ENCODE measurements at places on chromosomes 12 and 14.

GRCh38 chr12:130322263-130322662 is 15.4 kb upstream of the PIWIL1 start:
- DNase-seq, result no peak

GRCh38 chr14:31950764-31951637 is 126.1 kb upstream of the ARHGAP5 start:
- no peak for DNase-seq

GRCh38 chr12:106251631-106252455 is 4.0 kb upstream of the CKAP4 start:
- no peak for DNase-seq

DNA sequence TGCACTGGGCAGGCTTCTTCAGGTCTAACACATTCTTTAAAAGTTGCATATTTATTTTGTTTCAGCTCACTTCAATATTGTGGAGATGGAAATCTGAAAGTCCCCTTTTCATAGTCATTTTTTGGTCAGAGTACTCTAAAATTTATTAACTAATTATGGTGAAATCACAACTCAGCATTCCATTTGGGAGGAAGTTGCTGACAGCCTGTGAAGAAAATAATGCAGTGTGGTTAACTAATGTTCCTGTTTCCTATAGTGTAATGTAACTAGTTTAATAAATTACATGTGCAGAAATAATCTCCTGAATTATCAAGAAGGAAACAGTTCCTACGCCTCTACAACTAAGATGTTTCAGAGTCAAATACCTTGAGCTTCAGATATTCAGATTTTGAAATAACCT is 17.1 kb downstream of the LRFN5 start:
- no peak for DNase-seq

- no peak for DNase-seq
Observed at GRCh38 chr14:102630405-102630804, 38.0 kb downstream of the RCOR1 start.

DNA sequence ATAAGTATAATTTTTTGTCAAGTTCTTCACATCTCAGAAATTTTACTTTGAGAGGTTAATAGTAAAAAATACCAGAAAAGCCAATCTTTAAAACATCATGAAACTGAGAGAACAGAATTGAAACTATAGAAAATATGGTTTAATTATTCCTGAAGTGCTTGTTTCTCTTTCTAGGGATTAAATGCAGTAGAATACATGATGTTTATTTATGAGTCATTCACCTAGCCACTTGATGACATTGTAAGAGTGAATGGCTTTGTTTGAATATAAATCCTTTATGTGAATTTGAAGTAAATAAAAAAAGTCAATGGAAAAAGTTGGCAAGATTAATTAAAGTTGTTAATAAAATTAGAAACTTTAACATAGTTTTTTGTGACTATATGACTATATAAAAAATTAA is 48.4 kb downstream of the KTN1 start:
- DNase-seq, result no peak

GRCh38 chr12:128570191-128571065 is 253.3 kb downstream of the SLC15A4 start:
- DNase-seq, result peak; percentile 29

DNA sequence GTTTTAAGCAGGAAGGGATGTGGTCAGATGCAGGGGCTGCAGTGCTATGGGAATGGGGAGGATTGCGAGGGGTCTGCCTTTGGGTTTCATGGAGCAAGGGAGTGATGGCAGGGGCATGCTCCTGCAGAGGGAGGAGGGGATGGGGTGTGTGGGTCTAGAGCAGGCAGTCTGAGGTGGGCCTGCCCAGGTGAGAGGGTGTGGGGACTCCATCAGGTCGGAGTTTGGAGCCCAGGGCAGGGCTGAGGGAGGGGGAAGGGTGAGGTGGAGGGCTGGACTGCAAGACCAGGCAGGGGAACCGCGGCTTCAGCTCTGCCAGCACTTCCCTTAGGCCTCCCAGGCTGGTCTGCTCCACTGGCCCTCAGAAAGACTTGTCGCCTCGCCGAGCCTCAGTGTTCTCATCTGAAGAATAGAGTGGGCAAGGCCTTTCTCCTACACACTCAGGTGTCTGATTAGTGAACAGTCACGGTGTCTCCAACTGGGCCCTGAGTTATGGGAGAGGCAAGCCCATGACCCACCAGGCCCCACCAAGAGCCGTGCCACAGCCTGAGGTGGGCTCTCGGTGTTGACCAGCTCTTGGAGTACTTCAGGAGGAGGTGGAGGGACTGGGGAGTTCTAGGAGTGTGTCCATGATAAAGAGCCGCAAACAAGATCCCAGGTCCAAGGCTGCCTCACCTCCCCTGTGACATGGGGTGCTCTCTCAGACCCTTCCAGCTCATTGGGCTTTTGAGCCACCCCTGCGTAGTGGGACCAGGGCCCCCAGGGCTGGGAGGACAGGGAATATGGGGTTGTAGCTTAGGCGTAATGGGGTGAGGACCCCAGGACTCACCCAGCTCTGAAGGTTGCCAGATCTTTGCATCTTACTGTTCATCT is 20.1 kb upstream of the KRT80 start:
- no peak for DNase-seq

- no peak for DNase-seq
Observed at GRCh38 chr12:23729359-23729758, 220.1 kb downstream of the SOX5 start.

DNA sequence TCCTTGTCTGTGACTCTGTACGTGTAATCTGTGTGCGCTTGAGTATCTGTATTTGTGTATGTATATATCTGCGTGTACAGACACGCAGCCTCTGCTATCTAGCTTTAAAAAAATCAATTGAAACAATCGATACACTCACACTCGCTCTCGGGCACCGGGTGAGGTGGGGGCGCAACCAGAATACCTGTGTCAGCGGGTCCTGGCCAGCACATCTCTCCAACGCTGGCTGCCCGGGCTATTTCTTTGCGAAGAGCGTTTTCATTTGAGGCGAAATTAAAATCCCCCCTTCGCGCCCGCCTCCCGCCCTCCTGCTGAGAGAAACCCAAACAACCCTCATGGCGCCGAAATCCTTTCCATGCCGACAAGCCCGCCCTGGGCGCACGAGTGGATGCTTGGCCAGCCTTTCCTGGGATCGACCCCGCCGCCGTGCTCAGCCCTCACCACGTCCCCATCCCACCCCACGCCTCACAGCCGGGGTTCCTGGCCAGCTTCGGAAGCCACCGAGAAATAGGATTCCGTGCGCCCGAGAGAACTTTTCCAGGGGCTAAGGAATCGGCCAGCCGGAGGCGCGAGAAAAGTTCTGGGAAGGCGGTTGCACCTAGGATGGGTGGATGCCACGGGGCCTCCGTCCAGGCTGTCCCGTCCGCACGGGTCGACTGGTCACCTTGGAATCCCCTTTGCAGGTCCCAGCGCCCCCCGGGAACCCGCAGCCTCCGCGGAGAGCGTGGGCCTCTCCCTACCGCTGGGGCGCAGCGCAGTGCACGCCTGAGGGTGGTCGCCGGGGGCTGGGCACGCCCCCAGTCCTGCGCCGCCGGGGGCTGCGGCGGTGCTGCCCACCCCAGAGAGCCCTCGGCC is 1.0 kb downstream of the ZDHHC22 start:
- DNase-seq, result no peak

DNA sequence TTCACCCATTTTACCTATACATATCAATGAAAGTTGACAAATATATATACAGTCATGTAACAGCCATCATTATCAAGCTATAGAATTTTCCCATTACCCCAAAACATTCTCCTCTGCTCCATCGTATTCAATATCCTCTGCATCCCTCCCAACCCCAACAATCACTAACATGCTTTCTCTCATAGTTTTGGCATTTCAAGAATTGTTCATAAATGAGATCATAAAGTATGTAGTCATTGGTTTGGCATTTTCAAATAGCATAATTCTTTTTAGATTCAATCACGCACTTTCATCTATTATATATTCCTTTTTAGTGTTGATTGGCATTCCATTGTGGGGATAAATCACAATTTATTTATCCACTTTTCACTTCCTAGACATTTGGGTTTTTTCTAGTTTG is 866.0 kb upstream of the TMEM132C start:
- no peak for DNase-seq

- peak; percentile 12 for DNase-seq
Observed at GRCh38 chr14:100440207-100440631, 117.1 kb downstream of the SLC25A47 start.

DNA sequence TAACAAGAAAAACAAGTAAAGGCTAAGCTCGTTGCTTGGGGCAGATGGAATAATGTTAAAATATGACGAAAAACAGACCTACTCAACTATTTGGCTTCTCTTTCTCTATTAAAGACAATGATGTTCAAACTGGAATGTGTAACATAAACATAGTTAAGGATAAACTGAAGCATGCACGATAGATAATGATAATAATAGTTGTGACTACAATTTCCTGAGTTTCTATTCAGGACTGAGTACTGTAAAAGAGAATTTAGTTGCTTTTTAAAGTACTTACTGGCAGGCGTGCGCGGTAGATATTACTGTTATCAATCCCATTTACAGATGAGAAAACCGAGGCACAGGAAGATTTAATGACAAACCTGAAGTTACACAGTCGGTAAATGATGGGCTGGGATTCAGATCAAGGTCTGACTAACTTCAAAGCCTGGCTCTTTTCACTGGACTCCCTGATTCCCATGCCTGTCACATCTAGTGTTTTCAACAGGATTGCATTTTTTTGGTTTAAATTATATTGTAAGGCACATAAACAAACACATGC is 103.0 kb downstream of the CRADD start:
- DNase-seq, result no peak

DNA sequence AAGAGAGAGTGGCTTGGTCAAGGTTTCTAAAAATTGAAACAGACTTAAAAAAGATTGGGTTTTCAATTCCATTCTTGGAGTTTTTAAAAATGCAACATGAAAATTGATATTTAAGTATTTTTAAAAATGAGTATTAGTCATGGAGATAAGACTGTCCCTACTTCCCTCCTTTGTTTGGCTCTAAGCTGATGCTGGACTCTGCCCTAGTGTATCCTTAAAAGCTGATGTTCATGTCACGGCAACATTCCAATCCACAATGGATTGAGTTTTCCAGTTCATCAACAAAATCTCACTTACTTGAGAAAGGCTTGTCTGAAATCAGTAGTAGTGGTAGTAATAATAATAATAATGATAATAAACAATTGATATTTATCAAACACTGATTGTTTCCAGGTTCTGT is 119.0 kb upstream of the SLC38A2 start:
- DNase-seq, result no peak

- DNase-seq, result no peak
Observed at GRCh38 chr14:103890821-103891666, 37.2 kb upstream of the TDRD9 start.

GRCh38 chr12:45989721-45990467 is 480 bp downstream of the SCAF11 start:
- peak; percentile 62 for DNase-seq

All from CD4-positive, alpha-beta T cell treated with Interleukin-2 at 100 ng/mL for 4 hours (primary cell).